Stimulated activated CD8-positive, alpha-beta memory T cell treated with anti-CD3 and anti-CD28 coated beads, Interleukin-7, amount 100 ng/mL, for 1 hour (primary cell): ENCODE measurements at places on chromosomes 7 and 10.

DNA sequence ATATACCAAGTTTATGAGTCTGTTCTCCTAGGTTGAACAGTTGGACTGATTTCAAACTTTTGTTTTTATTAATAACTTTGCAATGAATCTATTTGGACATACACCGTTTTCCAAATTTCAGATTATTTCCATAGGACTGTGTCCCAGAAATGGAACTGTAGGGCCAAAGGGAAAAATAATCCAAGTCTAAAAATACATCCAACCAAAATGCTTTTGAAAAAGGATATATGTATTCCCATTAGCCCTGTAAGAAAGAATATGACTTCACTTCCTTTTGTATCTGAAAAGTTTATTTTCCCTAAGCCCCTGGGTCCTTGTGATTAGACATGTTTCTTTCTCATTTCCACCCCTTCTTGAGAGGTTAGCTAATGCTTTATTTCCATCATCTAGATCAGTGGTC lies 434.2 kb upstream of the MKI67 start:
- DNase-seq = no peak

GRCh38 chr7:90320801-90321494 lies at the start of gene FAM237B:
FAM237B (minus strand) TSS chr7:90321304; CDS start chr7:90319748, 1,556 bp downstream.
- no peak for DNase-seq

DNA sequence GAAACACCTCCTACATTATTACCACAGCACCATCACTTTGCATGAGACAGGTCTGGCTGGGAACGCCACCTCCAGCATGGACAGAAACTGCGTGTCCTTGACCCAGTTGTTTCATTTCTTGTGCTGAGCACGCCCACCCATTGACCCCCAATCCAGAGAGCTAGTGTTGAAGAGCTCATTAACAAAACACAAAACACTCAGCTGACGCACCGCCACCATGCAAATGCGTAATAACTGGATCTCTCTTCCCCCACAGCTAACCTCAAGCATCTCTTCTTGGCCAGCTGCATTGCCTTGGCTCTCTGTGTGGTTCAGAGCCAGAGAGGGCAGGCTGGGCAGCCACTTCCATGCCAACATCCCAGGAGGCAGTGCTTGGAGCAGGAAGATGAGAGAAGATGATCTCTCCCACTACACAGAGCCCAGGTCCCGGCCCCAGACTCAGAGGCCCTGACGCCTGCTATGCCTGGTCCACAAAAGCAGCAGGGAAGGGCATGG lies 173.5 kb downstream of the PLXNA4 start:
- no peak for DNase-seq

DNA sequence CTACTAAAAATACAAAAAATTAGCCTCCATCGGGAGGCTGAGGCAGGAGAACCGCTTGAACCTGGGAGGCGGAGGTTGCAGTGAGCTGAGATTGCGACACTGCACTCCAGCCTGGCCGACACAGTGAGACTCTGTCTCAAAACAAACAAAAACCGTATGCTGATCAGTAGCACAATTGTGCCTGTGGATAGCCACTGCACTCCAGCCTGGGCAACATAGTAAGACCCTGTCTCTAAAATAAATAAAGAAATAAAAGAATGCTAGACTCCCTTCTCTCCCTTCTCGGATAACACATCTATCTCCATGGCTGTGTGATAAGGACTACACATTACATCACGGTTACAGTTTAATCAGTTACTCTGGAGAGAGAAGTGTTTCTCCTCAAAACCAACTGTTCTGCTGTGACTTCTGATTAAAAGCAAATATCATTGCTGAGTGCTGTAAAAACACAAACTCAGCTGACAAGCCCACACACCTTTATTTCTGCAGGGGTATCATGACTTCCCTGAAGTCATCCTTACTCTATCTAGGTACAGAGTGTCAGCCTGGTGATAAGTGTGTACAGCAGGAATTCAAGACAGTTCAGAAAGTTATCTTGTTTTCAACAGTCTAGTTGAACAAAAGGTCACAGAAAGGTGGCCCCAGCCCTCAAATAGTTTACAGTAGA lies 5.3 kb upstream of the ARHGAP19 start:
- no peak for DNase-seq

GRCh38 chr10:97738616-97739015 lies 1.7 kb downstream of the ZFYVE27 start:
- no peak for DNase-seq

- no peak for DNase-seq
These were observed 201.5 kb downstream of the GRID1 start for GRCh38 chr10:86164960-86165630.

- no peak for DNase-seq
These were observed 24.4 kb downstream of the NAPEPLD start for GRCh38 chr7:103124429-103124979.

GRCh38 chr10:73408061-73408460 lies 5.8 kb downstream of the ANXA7 start:
- DNase-seq = no peak

DNA sequence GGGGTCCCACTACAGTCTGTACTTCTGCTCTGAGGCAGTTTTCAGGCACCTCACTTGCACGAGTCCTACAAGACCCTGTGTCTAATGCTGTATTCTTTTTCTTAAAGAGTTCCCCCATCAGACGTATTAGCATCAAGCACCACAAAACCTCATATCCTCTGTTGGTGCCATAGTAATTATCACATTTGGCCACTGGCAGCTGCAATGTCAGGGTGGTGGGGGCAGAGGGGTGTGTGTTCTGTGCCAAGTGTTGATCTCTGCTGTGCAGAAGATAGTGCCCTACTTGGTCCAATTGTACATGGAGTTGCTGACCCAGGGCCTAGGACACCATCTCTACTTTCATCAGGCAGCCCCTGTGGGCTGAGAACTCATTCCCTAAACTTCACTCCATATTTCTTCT lies 20.0 kb upstream of the JAZF1 start:
- DNase-seq = no peak

GRCh38 chr10:1715821-1716220 lies 21.5 kb downstream of the ADARB2 start:
- DNase-seq = no peak

GRCh38 chr10:8137726-8138125 lies 83.2 kb downstream of the GATA3 start:
- no peak for DNase-seq

DNA sequence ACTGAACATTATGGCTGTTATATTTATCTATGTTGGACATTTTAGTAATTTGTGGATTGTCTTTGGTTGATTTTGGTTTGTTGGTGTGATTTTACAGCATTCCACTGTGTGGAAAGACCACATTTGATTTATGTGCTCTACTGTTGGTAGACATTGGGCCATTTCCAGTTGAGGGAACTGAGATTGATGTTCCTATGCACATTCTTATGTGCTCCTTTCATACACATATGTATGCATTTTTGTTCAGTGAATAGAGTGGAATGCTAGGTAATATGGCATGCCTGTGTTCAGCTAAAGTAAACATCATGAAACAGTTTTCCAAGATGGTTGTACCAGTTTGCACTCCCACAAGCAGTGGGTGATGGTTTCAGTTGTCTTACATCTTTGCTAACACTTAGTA lies 15.1 kb downstream of the CACNB2 start:
- DNase-seq = no peak

- DNase-seq = peak; percentile 4
These were observed 514 bp downstream of the RNF216 start for GRCh38 chr7:5780801-5781496.

DNA sequence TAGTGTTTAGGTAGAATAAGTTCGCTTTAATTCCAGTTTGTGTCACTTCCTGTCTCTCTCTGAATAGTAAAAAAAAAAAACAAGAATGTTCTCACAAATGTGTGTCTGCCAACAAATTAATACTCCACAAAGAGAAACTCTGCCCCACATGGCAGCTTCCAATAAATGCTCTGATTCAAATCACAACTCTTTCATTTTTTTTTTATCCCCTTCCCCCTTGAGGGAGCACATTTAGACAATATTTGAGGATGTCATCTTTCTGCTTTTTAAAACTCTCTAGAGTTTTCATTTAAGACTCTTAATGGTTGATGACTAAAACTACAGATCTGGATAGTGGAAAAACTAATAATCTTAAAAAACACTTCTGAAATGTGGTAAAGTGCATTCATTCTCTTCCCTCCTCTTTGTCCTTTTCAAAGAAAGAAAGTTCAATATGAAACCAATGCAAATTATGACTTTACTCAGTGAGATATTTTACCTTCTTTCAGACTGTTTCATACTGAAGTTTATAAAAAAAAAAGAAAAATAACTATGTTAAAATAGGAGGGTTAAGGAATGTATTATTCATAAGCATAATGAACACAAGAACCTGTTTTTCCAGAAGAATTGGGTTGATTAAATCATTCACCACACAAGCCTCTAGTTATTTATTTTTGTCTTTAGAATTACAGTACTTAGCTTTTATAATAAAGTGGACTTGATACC lies 42.3 kb downstream of the ARID5B start:
- DNase-seq = no peak

- DNase-seq = no peak
These were observed 88.8 kb downstream of the GPR85 start for GRCh38 chr7:112997831-112998230.

DNA sequence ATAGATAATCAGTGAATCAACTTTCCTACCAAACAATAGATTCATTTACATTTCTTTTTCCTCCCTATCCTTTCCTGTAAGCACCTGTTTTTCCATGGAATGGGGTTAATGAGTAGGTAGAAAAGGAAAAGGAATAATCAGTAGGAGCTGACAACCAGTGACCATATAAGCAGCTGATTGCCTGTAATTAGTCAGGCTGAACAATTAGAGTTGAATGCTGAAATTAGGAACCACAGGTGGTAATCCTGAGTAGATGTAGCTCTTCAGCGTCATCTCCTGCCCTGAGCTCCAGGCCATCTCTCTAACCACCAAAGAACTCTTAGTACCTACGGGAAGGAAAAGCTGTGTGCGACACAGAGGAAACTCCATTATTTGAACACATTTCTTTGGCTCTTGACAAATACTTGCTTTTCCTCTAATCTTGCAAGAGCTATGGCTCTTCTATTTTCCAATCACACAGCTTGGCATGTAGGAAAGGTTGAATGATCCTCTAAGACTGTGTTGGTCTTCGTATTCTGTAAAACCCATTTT lies 63.8 kb downstream of the KLHDC10 start:
- no peak for DNase-seq

- DNase-seq = no peak
These were observed 238.4 kb upstream of the MKI67 start for GRCh38 chr10:128364631-128365030.

- no peak for DNase-seq
These were observed 20.7 kb downstream of the GET4 start for GRCh38 chr7:897086-897485.

- no peak for DNase-seq
These were observed 682.0 kb upstream of the POT1 start for GRCh38 chr7:125611582-125611981.

DNA sequence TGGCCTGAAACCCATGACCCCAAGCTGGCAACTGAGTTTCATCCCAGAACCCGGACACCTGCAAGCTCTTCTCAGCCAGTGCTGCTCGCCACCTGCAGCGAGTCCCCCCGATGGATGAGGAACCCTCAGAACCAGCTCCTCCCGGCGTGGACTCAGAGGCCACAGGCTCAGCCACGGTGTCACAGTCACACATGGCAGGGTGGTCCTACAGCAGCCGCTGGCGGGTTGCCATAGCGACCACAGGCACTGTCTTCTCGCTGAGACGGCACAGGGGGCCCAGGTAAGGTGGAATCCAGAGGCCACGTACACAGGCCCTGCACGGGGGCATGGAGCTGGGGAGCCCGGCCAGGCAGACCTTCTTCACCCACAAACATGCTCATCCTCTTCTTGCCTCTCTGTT lies 53.4 kb downstream of the DPYSL4 start:
- DNase-seq = no peak

- no peak for DNase-seq
These were observed 90.3 kb upstream of the SFMBT2 start for GRCh38 chr10:7501157-7501556.

GRCh38 chr7:17725821-17726220 lies 214.5 kb downstream of the SNX13 start:
- DNase-seq = no peak

- no peak for DNase-seq
These were observed 134.7 kb downstream of the MGMT start for GRCh38 chr10:129601737-129602136.

DNA sequence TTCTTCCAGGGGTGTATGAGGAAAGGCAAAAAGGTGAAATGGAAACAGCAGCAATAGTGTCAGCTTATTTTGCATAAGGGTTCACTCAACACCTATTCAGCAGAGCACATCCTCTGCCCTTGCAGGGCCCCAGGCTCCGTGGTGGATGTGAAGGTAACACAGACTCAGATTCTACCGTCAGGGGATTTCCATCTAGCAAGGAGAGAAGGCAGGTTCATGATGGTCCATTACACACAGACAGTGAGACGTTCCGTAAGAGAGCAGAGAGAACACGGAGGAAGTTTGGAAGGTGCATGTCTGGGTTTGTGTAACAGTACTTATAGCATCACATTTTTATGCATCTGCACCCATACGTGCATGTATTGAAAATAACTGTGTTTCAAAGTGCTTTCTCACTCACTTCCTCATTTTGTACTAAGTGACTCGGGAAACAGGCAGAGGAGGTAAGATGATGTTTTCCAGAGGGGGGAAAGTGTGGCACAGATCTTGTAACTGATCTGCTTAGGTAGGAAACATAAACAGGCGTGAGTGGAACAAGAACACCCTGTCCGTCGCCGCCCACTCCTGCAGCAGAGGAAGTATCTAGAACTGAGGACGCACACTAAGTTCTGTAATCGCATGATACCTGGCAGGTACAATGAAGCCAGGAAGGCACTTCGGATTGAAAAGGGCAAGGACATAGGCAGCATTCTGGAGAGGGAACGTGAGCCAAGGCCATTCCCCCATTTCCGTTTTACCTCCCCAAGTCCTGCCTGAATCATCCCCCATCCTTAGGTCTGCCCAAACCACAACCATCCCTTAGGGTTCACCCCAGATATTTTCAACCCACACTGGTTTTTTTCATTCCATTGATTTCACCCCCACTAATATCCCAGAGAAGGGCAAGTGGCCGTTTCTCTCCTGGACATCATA lies 1.0 kb upstream of the ENO4 start:
- no peak for DNase-seq
